NCI-H1417 treated with DMSO at 0.1 percent for 48 hours (cell line): ENCODE measurements at places on chromosomes 13 and 19.

DNA sequence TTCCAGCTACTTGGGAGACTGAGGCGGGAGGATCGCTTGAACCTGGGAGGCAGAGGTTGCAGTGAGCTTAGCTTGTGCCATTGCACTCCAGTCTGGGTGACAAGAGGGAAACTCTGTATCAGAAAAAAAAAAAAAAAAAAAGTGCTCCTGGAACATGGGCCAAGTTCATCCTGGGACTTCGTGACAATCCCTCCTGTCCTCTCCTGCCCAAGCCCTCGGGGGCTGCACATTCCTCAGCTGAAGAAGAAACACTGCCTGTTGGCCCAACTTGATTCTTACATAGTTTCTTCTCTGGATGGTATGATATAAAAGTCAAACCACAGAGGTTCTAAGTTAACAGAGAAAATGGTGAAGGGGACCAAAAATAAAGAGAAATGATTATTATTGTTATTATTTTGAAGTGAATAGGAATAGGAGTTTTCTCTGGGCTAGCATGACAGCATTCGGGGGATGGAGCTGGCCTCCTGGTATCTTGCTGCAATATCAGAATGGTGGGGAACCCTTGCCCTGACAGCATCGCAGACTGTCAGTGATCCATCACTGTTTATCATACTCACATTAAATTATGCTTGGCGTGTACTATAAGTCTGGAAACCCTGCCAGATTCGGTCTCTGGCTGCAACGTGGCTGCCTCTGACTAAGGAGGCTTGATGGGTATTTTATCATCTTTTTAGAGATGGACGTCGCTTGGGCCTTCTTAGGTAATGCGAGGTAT is 113.7 kb upstream of the OXGR1 start:
- DNase-seq = no peak

DNA sequence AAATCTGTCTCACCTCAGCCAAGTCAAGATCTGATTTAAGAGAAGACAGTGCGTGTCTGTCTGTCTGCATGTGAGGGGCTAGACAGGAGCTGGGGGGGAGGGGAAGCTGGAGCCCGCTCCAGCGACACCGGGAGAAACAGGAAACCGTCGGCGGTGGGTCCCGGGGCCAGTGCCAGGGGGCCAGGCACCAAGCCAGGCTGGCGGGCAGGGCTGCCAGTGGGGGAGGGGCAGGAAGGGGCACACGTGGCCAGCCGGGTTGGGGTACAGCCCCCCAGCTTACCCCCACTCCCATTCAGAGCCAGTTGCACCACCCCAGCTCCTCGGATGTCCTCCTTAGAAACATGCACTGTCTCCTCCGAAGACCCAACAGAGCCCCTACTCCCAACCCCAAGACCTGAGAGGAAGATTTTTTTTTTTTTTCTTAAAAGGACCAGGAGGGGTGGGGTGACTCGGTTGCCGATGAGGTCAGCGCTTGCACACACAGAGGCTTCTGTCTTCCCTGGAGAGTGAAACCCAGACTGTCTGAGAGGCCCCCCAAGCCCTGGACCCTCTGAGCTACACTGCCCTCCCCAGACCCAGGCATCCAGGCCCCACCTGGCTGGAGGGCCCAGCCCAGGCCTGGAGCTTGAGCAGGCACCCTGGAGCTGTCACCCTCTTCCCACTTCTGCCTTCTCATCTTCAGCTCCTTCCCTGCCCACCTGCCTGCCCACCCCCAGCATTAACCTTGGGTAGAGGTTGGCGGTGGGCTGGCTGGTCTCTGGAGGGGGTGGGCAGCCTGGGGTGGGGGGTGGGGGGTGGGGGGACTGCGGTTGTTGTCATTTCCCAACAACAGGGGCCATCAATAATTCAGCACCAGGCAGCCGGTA is 4.0 kb downstream of the ERF start:
- no peak for DNase-seq

DNA sequence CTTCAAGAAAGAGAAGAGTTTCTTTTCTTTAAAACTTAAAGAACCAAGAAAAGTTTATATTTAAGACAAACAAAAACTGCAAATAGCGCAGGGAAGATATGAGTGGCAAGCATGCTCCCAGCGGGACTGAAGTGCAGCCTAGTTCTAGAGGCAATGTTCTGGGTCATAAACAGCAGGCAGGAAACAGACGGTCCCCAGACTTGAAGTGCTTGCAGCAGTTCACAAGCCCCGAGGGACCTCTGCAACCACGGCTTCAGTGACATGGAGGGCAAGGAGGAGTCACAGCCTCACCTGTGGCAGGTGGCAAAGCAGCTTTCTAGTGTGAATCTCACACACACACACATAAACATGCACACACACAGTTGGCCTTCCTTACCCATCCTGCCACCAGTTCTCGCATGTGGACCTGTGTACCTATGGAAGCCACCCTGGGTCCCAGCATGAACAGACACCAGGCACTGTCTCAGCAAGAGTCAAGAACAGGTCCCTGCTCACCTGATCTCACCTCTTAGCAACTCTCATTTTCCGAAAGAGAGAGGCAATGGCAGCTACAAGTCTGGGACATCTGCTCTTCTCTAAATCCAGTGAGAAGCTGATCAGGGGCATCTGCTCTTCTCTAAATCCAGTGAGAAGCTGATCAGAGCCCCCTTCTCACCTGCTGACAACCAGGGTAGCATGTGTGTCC is 162.0 kb downstream of the EFNB2 start:
- no peak for DNase-seq

GRCh38 chr19:12984683-12985048 is 10.6 kb upstream of the NFIX start:
- no peak for DNase-seq

GRCh38 chr13:85993567-85993966 is 194.3 kb upstream of the SLITRK6 start:
- no peak for DNase-seq

GRCh38 chr19:10168386-10168948 is 26.3 kb downstream of the DNMT1 start:
- no peak for DNase-seq

DNA sequence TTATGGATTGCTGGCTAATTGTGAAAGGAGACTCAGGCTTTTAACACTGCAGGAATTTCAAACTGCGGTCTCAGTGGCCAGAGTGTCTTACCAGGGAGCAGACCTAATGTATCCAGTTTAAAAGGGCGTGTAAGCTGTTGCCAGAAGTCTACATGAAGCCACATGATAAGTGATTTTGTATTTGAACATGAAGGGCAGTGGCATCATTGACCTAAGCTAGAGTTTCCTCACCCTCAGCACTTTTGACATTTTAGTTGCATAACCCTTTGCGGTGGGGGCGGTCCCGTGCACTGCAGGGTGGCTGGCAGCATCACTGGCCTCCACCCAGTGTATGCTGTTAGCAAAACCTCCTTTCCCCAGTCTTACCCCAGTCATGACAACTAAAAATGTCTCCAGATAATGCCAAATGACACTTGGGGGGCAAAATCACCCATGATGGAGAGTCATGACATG is 23.7 kb upstream of the GPR18 start:
- no peak for DNase-seq
